ENCODE measurements at places on chromosomes 2 and 18.

- DNase-seq, result no peak
Measured at GRCh38 chr2:99158599-99158998, 3.8 kb downstream of the LIPT1 start.

GRCh38 chr2:168208652-168209051 is 38.7 kb downstream of the STK39 start:
- no peak for DNase-seq

GRCh38 chr2:25246558-25247290 is 78.3 kb upstream of the POMC start:
- DNase-seq, result no peak

DNA sequence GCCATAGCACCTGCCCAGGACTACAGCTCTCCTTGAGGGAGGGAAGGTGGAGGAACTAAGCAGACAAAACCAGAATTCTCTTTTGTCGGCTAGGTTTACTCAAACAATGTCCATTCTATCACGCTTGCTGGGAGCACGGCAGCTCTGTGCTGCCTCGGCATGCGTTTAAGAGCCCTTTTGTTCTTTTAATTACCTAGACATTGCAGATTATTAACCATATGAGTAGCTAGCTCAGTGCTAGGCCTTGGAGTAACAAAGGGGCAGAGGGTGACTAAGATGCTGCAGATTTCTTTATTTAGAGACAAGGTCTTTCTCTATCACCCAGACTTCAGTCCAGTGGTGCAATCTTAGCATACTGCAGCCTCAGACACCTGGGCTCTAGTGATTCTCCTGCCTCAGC is 11.1 kb downstream of the MSGN1 start:
- no peak for DNase-seq

- no peak for DNase-seq
Measured at GRCh38 chr2:191806396-191806795, 40.5 kb downstream of the CAVIN2 start.

DNA sequence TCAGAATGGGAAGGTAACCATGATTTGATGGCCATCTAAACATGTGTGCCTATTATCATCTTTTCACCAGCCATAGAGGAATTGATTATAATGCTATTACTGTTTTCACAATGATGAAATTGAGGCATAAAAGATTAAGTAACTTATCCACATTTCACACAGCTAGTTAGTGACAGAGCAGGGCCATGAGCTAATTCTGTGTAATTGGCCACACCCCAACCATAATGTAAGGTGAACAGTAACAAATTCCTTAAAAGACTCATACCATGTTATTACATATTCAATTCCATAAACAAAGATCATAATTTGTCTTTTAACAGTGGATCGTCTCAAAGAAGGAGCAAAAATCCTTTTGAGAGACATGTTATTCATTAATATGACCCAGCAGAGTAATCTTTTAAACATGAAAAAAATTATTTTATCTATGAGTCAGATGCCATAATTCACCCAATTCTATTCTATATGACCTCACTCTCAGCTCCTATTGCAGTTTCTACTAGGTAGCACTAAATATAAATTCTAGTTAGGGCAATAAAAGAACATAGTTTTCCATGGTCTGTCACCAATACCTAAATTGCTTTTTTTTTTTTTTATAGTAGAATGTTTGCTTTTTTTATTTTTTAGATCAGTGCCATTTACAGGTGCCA is 475.8 kb upstream of the SLC39A10 start:
- no peak for DNase-seq

- DNase-seq, result no peak
Measured at GRCh38 chr18:59570101-59570775, 127.0 kb downstream of the CCBE1 start.

- DNase-seq, result no peak
Measured at GRCh38 chr18:50507120-50507590, 52.7 kb upstream of the MAPK4 start.

DNA sequence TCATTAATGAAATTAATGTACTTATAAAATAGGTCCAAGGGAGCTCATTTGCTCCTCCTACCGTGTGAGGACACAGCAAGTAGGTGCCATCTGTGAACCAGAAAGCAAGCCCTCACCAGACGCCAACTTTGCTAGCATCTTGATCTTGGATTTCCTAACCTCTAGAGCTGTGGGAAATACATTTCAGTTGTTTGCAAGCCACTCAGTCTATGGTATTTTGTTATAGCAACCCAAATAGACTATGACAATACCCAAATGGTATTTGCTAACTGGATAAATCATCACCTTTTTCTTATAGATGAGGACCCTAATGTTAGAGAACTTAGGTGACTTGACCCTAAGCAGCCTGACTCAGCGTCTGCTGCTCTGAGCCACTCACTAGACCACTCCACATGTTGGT is 379.6 kb downstream of the HRH4 start:
- no peak for DNase-seq
